ENCODE measurements at places on chromosomes 11 and 22.

- DNase-seq = no peak
Measured at GRCh38 chr11:64571410-64572091, 19.5 kb upstream of the SLC22A12 start.

DNA sequence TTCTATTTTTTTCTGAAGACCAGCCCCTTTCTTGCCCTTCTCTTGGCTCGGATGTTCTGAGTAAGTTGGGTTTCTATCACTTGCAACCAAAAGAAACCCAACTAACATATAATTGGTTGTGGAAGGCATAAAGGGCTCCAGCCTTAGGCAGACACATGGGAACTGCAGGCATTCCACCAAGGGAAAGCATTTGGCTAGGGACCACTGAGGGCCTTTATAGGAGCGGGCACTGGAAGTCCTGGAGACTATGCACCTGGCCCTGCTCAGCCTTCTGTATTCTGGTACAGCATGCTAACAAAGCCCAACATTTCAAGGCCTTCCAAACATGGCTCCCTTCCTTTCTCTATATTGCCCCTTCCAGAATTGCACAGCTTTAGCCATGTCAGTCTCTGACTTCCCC lies 17.6 kb upstream of the LMO1 start:
- DNase-seq = no peak

GRCh38 chr22:39428597-39429071 lies 28.2 kb upstream of the MGAT3 start:
- DNase-seq = no peak

- no peak for DNase-seq
Measured at GRCh38 chr22:39946503-39947219, 13.5 kb upstream of the TMA7B start.

- DNase-seq = no peak
Measured at GRCh38 chr22:43177479-43177878, 9.5 kb downstream of the TTLL12 start.

- DNase-seq = no peak
Measured at GRCh38 chr11:123829745-123830144, 23.6 kb upstream of the OR6M1 start.

GRCh38 chr22:24559471-24559870 lies 3.7 kb downstream of the SNRPD3 start:
- no peak for DNase-seq

GRCh38 chr11:100308202-100308601 lies 378.9 kb upstream of the ARHGAP42 start:
- no peak for DNase-seq

DNA sequence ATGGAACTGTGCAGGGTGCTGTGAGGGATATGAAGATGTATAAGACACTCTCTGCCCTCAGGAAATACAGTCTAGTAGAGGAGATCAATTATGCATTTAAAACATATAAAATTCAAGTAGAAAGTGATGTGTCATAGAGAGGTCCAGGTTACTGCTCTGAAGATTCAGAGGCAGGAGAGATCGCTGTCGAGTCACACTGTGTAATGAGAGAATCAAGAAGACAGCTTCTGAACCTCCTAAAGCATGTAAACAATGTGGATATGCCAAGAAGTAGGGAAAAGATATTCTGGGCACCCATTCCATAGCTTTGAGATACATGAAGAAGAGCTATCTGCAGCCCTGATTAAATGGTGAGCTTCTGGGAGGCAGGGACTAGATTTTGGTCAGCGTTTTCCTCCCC lies 16.7 kb downstream of the SSH3 start:
- DNase-seq = no peak

All from stimulated activated naive CD4-positive, alpha-beta T cell (primary cell).